GM04504 (cell line): ENCODE measurements at places on chromosomes 4 and X.
A peak's percentile ranks its signal among the peaks of the same experiment; 100 is the strongest.

DNA sequence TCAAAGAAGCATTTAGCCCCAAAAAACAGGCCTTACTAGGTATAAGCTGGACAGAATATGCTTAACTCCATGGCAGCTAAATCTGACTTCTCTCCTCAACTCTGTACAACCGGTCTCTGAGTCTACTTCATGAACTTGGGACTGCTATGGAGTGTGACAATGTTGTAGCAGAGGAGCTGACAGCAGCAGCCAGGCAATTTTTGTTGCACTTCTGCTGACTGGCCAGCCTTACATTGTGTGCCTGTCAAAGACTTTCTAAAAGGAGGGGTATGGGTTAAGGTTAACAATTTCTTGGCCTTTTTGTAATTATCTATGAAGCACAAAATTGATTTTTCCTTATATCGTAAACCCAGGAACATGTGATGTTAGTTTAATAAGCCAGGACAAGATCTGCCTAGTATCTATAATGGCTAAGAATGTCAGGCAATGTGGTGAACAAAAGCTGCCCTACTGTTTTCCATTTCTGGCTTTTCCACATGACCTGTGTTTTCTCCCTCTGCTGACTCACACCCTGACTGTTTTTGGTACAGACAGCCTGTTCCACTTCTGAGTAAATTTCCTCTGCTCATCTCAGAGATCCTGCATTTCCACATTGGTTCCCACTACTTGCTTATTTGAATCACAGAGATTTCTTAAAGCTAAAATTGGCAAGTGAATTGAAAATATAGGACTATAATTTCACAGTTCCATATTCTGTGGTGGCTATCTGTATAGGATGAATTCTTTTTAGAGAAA, 9.3 kb downstream of the NOX1 start:
- peak; percentile 3 for DNase-seq

DNA sequence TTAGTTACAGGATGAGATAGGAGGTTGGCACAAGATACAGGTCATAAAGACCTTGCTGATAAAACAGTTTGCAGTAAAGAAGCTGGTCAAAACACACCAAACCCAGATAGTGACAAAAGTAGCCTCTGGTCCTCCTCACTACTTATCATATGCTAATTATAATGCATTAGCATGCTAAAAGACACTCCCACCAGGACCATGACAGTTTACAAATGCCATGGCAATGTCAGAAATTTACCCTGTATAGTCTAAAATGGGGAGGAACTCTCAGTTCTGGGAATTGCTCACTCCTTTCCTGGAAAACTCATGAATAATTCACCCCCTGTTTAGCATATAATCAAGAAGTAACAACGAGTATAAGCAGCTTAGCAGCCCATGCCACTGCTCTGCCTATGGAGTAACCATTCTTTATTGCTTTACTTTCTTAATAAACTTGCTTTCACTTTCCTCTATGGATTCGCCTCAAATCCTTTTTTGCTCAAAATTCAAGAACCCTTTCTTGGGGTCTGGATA, 1254.4 kb downstream of the PCDH7 start:
- no peak for DNase-seq

DNA sequence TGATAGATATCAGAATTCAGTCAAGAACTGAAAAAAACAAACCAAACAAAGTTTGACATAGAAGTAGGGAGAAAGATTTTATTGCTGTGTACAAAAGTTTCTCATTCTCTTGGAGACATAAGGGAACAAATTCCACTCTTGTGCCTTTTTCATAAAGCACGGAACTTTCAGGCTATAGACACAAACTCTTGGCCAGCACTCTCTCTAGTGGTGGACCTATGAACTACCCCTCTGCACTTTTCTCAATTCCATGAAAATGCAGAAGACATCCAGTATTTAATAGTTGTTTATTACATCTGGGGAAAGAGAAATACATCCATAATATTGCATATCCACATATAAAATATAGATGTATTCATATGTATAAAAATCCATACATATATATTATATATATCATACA, 291.6 kb upstream of the HS3ST1 start:
- DNase-seq: no peak

- DNase-seq: no peak
Observed at GRCh38 chrX:3807906-3808305, 94.5 kb upstream of the PRKX start.

GRCh38 chr4:161320377-161320776, 843.4 kb downstream of the FSTL5 start:
- peak; percentile 0 for DNase-seq
